Stimulated activated CD8-positive, alpha-beta memory T cell treated with anti-CD3 and anti-CD28 coated beads, Interleukin-4, amount 100 ng/mL, for 4 hours (primary cell): ENCODE measurements at places on chromosomes 11 and 22.

- no peak for DNase-seq
Measured at GRCh38 chr11:68904248-68904847, 657 bp downstream of the IGHMBP2 start.

DNA sequence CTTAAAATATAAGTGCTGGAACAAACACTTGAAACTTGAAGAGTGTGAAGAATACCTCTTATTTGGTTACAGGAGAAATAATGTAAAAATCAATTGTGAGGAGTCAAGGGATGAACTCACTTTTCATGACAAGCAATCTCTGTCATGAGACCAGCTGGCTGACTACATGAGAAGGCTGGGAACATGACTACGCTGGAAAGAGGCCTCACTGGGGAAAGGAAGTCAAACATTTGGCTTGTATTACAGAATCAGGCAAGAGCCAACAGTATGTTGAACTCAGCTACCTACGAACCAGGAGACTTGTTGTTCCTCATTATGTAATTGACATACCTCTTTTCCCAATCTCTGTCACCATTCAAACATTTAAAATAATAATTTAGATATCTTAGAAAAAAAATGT is 14.4 kb downstream of the DCDC1 start:
- DNase-seq = no peak

DNA sequence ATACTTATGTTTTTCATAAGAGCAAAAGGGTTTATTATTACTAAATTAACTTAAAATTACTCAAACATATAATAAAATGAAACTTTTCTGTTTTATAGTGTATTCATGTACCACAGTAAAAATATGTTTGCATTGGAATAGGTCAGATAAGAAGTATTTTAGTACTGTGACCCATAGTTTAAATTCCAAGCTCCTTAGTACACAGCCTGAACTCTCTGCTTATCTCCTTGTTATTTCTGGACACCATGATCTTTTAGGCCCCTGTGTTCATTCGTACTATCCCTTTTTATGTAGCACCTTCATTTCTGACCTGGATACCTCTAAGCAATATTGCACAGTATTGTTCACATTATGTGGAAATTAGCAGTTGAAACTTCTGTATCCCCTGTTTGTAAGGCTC is 296.7 kb upstream of the SYN3 start:
- DNase-seq = no peak

DNA sequence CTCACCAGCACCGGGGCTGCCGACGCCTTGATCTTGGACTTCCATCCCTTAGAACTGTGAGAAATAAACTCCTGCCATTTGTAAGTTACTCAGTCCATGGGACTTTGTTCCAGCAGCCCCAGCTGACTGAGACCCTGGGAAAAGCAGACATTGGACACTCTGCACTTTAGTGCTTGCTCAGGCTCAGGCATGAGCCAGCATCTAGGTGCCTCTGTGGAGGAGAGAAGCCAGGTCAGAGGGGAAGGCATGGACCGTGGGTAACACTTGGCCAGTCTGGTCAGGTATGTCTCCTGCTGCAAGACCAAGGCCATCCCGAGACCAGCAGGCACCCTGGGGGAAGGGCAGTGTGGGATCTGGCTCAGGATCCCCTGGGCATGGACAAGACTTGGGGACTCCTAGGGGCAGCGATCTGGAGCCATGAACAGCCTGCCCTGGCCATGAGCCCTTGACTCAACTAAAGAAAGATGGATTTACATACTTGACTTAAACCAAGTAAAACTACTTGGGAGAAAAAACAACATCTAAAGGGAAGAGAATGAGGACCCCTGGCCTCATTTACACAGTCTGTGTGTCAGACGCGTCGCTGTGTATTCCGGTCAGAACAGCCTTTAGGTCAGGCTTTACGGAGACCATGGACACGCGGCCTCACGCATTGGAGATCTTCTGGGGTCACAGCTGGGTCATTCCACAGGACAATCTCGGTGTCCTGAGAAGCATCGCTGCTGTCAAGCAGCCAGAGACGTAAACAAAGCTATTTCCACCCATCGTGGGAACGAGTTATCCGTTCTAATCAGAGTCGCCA is 497.1 kb downstream of the BRD1 start:
- DNase-seq = no peak

GRCh38 chr22:40635940-40636379 is 559 bp downstream of the MRTFA start:
- DNase-seq = no peak

GRCh38 chr22:48632646-48633246 is 1194.9 kb downstream of the BRD1 start:
- DNase-seq = no peak

- DNase-seq = no peak
Measured at GRCh38 chr11:84930863-84931262, 696.3 kb downstream of the DLG2 start.

DNA sequence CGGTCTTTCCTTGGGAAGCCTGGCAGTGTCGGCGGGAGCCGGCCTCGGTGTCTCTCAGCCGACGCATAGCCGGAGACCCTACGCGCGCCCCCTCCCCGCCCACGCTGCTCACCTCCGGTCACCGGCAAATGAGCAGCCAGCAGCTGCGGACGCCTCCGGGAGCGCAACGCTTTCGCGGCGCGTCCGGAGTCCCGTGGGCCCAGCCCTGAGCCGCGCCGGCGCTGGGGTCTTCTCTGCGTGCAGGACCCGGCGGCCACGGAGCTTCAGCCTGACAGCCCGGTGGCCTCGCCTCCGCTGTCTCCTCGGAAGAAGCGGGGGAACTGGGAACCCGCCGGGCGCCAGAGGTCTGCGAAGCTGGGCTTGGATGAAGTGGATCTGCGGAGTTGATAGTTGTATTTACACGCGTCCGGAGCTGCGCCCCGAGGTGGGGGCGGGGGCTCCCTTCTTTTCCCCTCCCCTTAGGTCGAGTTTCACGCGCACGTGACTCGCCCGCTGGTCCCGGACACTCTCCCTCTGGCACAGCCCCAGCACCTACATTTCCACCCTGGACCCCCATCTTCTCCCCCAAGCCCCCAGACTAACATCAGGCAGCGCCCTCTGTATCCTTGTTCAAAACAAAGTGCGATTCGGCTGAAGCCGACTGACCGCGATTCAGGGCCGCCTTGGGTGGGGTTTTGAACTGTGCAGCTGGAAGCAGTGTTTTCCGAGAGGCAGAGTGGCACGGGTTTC is at the start of gene SLC43A1:
Gene SLC43A1 (minus strand): TSS at position 371 of the 729 bp plus-strand sequence. CDS start 1,591 bp downstream, outside the sequence.
- DNase-seq = no peak

GRCh38 chr11:45475173-45475572 is 189.0 kb upstream of the SYT13 start:
- DNase-seq = no peak

GRCh38 chr11:41309111-41309522 is 150.3 kb downstream of the LRRC4C start:
- no peak for DNase-seq

GRCh38 chr11:41289408-41289807 is 170.0 kb downstream of the LRRC4C start:
- DNase-seq = no peak

GRCh38 chr22:45496451-45496941 is 6.2 kb upstream of the FBLN1 start:
- no peak for DNase-seq

GRCh38 chr11:5204787-5205186 is 4.3 kb upstream of the OR51V1 start:
- DNase-seq = no peak

GRCh38 chr11:70556884-70557741 is 158.8 kb downstream of the CTTN start:
- DNase-seq = no peak

DNA sequence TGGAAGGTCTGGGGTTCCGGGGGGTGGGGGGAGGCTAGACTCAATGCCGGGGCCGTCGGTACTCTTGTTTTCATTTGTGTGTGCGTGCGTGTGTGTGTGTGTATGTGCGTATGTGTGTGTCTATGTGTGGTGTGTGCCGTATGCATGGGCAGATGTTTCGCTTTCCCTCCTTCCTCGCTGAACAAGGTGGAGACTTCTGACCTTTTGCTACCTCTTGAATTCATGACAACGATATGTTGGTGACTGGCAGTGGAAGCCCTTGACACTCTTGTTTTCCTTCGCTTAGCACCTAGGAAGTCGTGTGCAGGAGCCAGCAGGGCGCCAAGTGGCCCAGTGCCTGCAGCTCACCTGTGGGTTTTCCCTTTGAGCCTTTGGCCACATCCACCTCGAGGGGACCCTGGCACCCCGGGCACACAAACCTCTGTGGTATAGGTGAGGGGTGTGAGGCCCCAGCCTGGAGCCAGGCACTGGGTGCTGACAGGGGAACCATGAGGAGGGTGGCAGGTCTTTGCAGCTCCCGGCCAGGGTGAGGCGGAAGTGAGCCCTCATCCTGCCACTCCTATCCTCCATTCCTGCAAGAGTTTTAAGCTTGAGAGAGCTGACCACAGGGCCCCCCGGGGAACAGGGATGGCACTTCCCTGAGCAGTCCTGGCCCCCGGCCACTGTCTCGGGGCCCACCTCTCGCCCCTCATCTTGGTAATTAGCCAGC is 19.3 kb upstream of the TMEM191C start:
- DNase-seq = no peak

DNA sequence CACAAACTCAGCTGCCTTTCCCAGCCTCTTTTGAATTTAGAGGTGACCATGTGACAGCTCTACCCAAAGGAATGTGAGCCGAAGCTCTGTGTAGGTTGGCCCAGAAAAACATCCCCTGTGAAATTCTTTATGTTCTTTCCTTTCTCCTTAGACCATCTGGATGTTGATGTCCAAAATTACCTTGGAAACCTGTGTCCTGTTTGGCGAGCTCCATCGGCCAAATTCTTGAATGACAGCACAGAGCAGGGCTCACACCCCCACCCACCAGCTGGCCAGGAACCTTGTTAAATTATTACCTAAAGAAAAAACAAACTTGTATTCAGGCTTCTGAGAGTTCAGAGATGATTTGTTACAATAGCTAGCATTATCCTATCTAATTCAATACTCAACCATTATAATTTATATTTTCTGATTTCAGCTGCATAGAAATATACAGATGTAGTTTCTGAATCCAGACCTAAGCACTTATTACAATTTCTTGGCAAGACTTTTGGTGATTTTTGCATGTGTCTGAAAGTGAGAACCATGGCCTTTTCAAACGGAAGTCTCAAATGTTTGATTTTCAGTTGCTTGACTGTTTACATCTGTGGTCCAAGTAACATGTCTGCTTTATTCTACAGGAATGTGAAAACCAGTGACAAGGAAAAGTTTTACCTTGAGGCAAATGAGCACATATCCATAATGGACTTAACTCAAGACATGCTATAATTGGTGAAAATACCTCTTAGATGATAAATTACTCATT is 554.2 kb downstream of the NTM start:
- no peak for DNase-seq

DNA sequence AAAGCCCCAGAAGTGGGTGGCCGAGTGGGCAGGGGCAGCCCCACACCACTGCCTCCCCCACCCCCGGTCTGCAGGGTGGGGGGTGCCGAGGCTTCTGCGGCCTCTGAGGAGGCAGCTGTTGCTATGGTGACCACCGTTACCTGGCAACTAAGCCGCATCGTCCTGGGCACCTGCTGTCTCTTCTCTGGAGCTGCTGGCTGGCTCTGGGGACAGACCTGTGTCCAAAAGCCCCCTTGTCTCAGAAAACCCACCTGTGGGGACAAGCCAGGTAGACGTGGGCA is 79.9 kb upstream of the PRR5 start:
- DNase-seq = no peak

GRCh38 chr22:19177164-19178064 is 1.1 kb downstream of the SLC25A1 start:
- DNase-seq = no peak

DNA sequence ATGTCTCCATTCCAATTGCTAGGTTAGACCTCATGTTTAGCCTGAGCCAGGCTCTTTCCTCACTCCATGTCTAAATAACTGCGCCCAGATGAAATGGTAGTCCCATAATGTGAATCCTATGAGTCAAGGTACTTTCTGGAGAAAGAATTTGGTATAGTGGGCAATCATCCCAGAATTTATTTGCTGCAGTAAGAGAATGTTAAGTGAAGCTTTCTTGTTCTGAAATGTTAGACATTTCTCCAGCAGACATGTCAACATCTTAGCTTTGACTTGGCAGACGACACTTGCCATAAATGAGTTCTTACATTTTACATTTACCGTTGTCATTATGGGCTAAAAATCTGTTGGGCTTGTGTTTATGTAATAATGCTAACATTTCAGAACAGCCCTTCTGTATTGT is 165.2 kb downstream of the PGR start:
- DNase-seq = no peak

DNA sequence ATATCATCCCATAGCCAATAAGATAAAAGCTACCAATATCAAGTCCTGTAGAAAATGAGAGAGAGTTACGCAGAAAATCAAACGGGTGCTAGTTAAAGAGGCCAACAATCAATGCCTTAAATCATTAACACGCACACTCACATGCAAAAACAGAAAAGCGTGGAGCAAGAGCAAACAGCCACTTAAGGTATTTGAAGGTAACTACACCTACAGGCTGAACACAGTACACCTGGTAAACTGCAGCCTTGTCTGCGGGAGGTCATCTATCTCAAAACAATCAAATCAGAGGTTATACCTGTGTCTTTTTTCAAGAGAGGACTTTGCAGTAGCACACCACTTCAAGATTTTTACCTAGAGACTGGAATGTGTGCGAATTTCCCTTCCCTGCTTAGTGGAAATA is 23.6 kb downstream of the SLC35F2 start:
- DNase-seq = no peak

GRCh38 chr11:123384116-123384515 is 46.0 kb upstream of the GRAMD1B start:
- DNase-seq = no peak

DNA sequence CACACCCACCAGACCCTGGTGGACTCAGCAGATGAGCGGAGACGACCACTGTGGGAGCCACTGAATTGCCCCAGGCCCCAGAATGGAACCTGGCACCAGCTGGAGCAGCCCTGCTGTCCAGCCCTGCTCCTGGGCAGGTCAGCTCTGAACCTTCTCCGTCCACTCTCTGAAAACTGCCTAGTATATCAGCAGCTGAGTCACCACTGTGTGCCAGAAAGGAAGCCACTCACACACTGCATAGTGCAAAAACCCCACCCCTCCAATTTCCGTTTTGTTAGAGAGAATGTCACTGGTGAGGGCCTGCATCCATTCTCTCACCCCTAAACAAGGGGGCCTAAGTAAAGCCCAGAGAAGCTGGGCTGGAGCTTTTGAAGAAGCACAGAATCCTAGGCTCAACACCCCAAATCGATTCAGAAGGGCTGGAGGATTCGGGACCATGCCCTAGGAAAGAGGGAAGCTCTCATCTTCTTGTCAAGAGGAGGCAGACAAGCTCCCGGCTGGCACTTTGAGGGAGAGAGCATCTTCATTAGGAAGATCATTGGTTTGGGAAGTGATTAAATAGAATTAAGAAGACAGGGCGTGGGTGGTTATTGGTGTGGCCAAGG is 44.5 kb downstream of the GALNT18 start:
- no peak for DNase-seq

GRCh38 chr11:68425866-68426380 is 34.6 kb upstream of the PPP6R3 start:
- DNase-seq = no peak

- no peak for DNase-seq
Measured at GRCh38 chr11:89660234-89660633, 49.9 kb upstream of the TRIM77 start.
